ENCODE measurements at places on chromosomes 3 and 15. TPM values are rescaled to one million over a fixed set of nuclear protein-coding genes. Genes with fewer than 3 reads are reported as not detected.
A peak's percentile ranks its signal among the peaks of the same experiment; 100 is the strongest.

GRCh38 chr15:67940324-67940719 lies 100.5 kb upstream of the RNU6-1 start:
- H3K27me3 ChIP-seq = no peaks in the 10 kb centered on the region
- H3K36me3 ChIP-seq = no peaks in the 10 kb centered on the region

GRCh38 chr3:40324621-40325020 lies 15.1 kb downstream of the EIF1B start:
- no peaks in the 10 kb centered on the region for H3K4me1 ChIP-seq
- no peak overlapping the region for H3K27ac ChIP-seq
- H3K27me3 ChIP-seq = no peaks in the 10 kb centered on the region
- H3K4me3 ChIP-seq = no peak overlapping the region
- DNase-seq = no peak

DNA sequence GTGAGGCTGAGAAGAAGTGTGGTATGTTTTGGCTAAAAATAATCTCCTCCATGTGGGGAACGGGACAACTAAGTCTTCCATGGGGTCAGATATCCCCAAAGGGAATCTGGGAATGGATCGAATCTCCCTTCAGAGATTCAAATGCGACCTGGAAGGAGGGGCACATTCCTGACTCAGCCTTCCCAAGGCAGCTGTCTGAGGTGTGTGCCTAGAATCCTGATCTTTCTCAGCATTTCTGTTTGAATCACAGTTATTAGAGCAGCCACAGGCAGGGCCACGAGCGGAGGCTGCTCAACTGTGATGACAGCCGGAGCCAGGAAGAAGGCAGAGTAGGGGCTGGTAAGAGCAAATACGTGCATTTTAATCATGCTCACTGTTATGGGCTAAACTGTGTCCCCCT lies 135.1 kb downstream of the ADAMTS17 start:
- no peak for DNase-seq
- peaks cover 35% of the 10 kb centered on the region for H3K4me1 ChIP-seq

The GRAMD2A gene
- total RNA-seq = not detected

- H3K27ac ChIP-seq = no peak overlapping the region
- H3K4me3 ChIP-seq = no peak overlapping the region
- no peaks in the 10 kb centered on the region for H3K36me3 ChIP-seq
- H3K27me3 ChIP-seq = no peaks in the 10 kb centered on the region
- H3K4me1 ChIP-seq = no peaks in the 10 kb centered on the region
Observed at GRCh38 chr3:161567577-161568361, 71.2 kb downstream of the OTOL1 start.

The GOLGA8N gene
- 7.0 TPM for total RNA-seq

- no peaks in the 10 kb centered on the region for H3K36me3 ChIP-seq
- DNase-seq = no peak
- H3K27me3 ChIP-seq = no peaks in the 10 kb centered on the region
- H3K4me1 ChIP-seq = no peaks in the 10 kb centered on the region
- peak overlapping the region; percentile 45 for H3K4me3 ChIP-seq
Observed at GRCh38 chr15:76345880-76346668, 9.5 kb downstream of the ISL2 start.

GRCh38 chr15:99571299-99571698 lies 5.5 kb downstream of the MEF2A start:
- H3K27me3 ChIP-seq = no peaks in the 10 kb centered on the region
- H3K4me3 ChIP-seq = no peak overlapping the region
- no peak for DNase-seq
- peaks cover 34% of the 10 kb centered on the region for H3K4me1 ChIP-seq

DNA sequence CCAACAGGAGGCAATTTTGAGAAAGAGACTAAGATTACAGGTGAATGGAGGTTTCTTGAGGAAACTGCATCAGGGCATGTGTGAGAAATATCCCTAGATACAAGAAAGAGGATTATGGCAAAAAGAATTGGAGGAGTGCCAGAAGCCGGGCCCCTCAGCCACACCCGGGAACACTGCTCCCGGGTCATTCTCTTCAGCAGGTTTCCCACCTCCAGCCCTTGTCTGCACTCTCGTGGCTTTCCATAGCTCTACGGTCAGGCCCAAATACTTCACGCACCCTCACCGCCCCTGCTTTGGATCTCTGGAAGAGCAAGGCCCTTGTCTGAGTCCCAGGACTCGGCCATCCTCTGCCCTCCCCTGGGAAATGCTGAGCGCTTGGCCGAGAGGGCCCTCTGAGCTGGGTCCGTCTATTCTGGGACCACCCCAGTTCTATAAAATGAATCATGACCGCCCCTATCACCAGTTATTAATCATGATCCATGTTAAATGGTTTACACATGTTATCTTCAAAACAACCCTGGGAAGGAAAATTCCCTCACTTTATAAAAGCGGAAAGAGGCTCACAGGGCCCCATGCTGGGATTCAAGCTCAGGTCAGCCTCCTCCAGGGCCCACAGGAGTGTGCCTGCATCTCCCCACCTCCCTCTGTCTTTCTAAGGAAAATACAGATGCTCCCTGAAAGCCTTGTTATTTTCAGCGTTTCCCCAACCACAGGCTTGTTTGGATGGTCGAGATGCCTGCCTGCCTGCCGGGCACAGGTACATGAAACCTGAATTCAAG lies 38.8 kb upstream of the SPTBN5 start:
- no peak for DNase-seq
- no peaks in the 10 kb centered on the region for H3K36me3 ChIP-seq
- H3K4me3 ChIP-seq = no peak overlapping the region
- H3K27ac ChIP-seq = no peak overlapping the region

GRCh38 chr15:34038871-34039789 lies at the start of gene AVEN:
Gene AVEN (minus strand): TSS chr15:34039204. CDS start chr15:34039046, 158 bp downstream.
- H3K4me1 ChIP-seq = no peaks in the 10 kb centered on the region
- no peaks in the 10 kb centered on the region for H3K36me3 ChIP-seq
- peak within 1 kb of the TSS; percentile 65 for H3K4me3 ChIP-seq
- DNase-seq = peak; percentile 69
- no peaks in the 10 kb centered on the region for H3K27me3 ChIP-seq

- no peak overlapping the region for H3K4me3 ChIP-seq
- DNase-seq = no peak
- no peaks in the 10 kb centered on the region for H3K36me3 ChIP-seq
- H3K4me1 ChIP-seq = no peaks in the 10 kb centered on the region
- H3K27ac ChIP-seq = no peak overlapping the region
Observed at GRCh38 chr3:8760506-8760905, 8.9 kb downstream of the OXTR start.

DNA sequence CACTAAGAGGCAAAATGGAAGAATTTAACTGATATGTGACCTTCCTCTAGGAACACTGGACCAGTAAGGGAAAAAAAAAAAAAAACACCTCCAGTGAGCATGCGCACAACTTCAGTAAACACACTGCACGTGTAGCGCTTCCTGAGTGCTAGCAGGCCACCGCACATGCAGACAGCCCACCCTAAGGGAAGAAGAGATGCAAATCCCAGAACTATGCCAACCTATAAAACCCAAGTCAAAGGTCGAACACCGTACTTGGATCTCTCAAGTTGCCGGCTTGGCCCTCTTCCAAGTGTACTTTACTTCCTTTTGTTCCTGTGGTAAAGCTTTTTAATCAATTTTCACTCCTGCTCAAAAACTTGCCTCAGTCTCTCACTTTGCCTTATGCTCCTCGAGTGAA lies 64.5 kb upstream of the CADPS start:
- H3K27me3 ChIP-seq = no peaks in the 10 kb centered on the region
- no peak overlapping the region for H3K27ac ChIP-seq
- no peaks in the 10 kb centered on the region for H3K4me1 ChIP-seq
- no peak for DNase-seq

GRCh38 chr15:92226020-92226612 lies 167.6 kb upstream of the ST8SIA2 start:
- DNase-seq = no peak
- no peaks in the 10 kb centered on the region for H3K36me3 ChIP-seq
- H3K27ac ChIP-seq = no peak overlapping the region
- no peaks in the 10 kb centered on the region for H3K27me3 ChIP-seq

The CD200 gene
- total RNA-seq = not detected

The GOLGA6A gene
- 0.50 TPM for total RNA-seq

- H3K27ac ChIP-seq = no peak overlapping the region
- no peaks in the 10 kb centered on the region for H3K27me3 ChIP-seq
- H3K36me3 ChIP-seq = no peaks in the 10 kb centered on the region
- no peaks in the 10 kb centered on the region for H3K4me1 ChIP-seq
- no peak overlapping the region for H3K4me3 ChIP-seq
Observed at GRCh38 chr3:82423268-82424030, 662.0 kb upstream of the GBE1 start.

GRCh38 chr15:100999369-100999768 lies 80.2 kb downstream of the LRRK1 start:
- no peaks in the 10 kb centered on the region for H3K36me3 ChIP-seq
- H3K27me3 ChIP-seq = no peaks in the 10 kb centered on the region
- H3K4me1 ChIP-seq = no peaks in the 10 kb centered on the region
- DNase-seq = no peak
- no peak overlapping the region for H3K27ac ChIP-seq

- no peaks in the 10 kb centered on the region for H3K27me3 ChIP-seq
- peak overlapping the region; percentile 66 for H3K27ac ChIP-seq
- H3K36me3 ChIP-seq = no peaks in the 10 kb centered on the region
- H3K4me3 ChIP-seq = peak overlapping the region; percentile 57
- no peaks in the 10 kb centered on the region for H3K4me1 ChIP-seq
Observed at GRCh38 chr15:40942337-40942854, 10.9 kb upstream of the CHAC1 start.

The ACVR2B gene
- total RNA-seq = 2.0 TPM

- no peak overlapping the region for H3K27ac ChIP-seq
- no peaks in the 10 kb centered on the region for H3K36me3 ChIP-seq
- DNase-seq = no peak
Observed at GRCh38 chr3:8635125-8635524, 9.5 kb downstream of the SSUH2 start.

The GOLGA8K gene
- not detected for total RNA-seq

The PODXL2 gene
- total RNA-seq = 1.6 TPM

DNA sequence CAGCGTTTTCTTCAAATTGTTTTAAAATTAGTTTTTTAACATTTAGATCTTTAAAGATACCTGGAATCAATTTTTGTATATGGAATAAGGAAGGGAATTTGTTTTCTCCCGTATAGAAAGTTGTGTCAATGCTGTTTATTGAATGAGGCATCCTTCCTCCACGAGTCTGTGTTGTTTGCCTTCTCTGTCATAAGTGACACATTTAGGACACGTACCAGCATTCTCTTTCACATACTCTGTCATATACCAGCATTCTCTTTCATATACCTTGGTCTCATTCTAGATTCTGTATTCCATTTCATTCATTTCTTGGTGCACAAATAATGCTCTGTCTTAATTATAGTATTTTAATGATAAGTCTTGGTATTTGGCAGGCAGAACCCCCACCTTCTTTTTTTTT lies 10.3 kb downstream of the ATP11B start:
- no peak overlapping the region for H3K27ac ChIP-seq
- no peaks in the 10 kb centered on the region for H3K27me3 ChIP-seq

- peak; percentile 75 for DNase-seq
- no peak overlapping the region for H3K27ac ChIP-seq
- no peak overlapping the region for H3K4me3 ChIP-seq
- H3K4me1 ChIP-seq = no peaks in the 10 kb centered on the region
- no peaks in the 10 kb centered on the region for H3K27me3 ChIP-seq
- no peaks in the 10 kb centered on the region for H3K36me3 ChIP-seq
Observed at GRCh38 chr3:50274371-50275104, 4.3 kb upstream of the LSMEM2 start.

The KBTBD13 gene
- total RNA-seq = not detected

The LRRK1 gene
- 1.7 TPM for total RNA-seq

- no peaks in the 10 kb centered on the region for H3K36me3 ChIP-seq
- no peaks in the 10 kb centered on the region for H3K4me1 ChIP-seq
- H3K27me3 ChIP-seq = no peaks in the 10 kb centered on the region
- no peak overlapping the region for H3K27ac ChIP-seq
- no peak for DNase-seq
Observed at GRCh38 chr3:64111872-64112271, 88.6 kb upstream of the PSMD6 start.

The GOLGA8H gene
- total RNA-seq = not detected

DNA sequence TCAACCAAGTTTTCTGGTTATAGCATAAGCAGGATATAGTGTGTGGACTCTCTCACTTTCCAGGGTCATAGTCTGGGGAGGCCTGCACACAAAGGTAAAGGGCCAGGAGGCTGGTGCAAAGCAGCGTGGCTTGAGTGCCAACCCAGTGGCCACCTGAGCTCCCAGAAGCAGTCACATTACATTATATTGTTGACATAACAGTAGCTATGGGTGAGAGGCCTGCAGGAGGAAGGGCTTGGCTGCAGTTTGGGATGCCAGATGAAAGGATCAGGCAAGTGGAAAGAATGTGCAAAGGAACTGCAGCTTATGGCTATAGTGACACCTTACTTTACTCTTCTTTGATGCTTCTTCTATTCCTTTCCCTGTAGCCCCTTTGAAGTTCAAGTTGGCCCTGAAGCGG lies 96.5 kb downstream of the FLNB start:
- no peak overlapping the region for H3K4me3 ChIP-seq
- peak overlapping the region; percentile 84 for H3K27ac ChIP-seq
- no peak for DNase-seq
- no peaks in the 10 kb centered on the region for H3K4me1 ChIP-seq
- no peaks in the 10 kb centered on the region for H3K27me3 ChIP-seq

GRCh38 chr3:147361454-147362420 lies 44.6 kb downstream of the ZIC4 start:
- no peaks in the 10 kb centered on the region for H3K36me3 ChIP-seq
- no peak overlapping the region for H3K27ac ChIP-seq
- no peak overlapping the region for H3K4me3 ChIP-seq

The ANKDD1A gene
- 1.1 TPM for total RNA-seq

The ROPN1B gene
- total RNA-seq = 0.46 TPM

The ADGRG7 gene
- total RNA-seq = 6.0 TPM

GRCh38 chr3:13780432-13781176 lies 99.3 kb downstream of the WNT7A start:
- H3K4me1 ChIP-seq = no peaks in the 10 kb centered on the region
- H3K4me3 ChIP-seq = no peak overlapping the region
- no peak overlapping the region for H3K27ac ChIP-seq
- DNase-seq = no peak

The DAPK2 gene
- total RNA-seq = 6.1 TPM

DNA sequence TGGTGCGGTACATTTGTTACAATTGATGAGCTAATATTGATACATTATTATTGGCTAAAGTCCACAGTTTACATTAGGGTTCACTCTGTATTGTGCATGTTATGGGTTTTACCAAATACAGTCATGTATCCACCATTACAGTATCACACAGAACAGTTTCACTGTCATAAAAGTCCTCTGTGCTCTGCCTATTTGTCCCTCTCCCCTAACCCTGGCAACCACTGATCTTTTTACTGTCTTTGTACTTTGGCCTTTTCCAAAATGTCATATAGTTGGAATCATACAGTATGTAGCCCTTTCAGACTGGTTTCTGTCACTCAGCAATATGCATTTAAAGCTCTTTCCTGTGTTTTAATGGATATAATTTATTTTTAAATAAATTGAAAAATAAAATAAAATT lies 83.1 kb upstream of the SLC4A7 start:
- no peaks in the 10 kb centered on the region for H3K36me3 ChIP-seq
- no peak overlapping the region for H3K27ac ChIP-seq
- no peaks in the 10 kb centered on the region for H3K4me1 ChIP-seq
- no peaks in the 10 kb centered on the region for H3K27me3 ChIP-seq
- H3K4me3 ChIP-seq = no peak overlapping the region

The ZNF385D gene
- 0.74 TPM for total RNA-seq

The MYO5C gene
- 5.8 TPM for total RNA-seq

The TUSC7 gene
- not detected for total RNA-seq

The SPATA12 gene
- not detected for total RNA-seq

The RLBP1 gene
- not detected for total RNA-seq

GRCh38 chr3:45595364-45596195 lies 1.0 kb downstream of the LIMD1 start:
- H3K4me1 ChIP-seq = no peaks in the 10 kb centered on the region
- H3K27me3 ChIP-seq = no peaks in the 10 kb centered on the region
- peak overlapping the region; percentile 94 for H3K4me3 ChIP-seq

- H3K4me1 ChIP-seq = no peaks in the 10 kb centered on the region
- no peaks in the 10 kb centered on the region for H3K27me3 ChIP-seq
- no peak overlapping the region for H3K27ac ChIP-seq
- no peak for DNase-seq
Observed at GRCh38 chr3:30135190-30135589, 471.2 kb upstream of the TGFBR2 start.
